ENCODE measurements at places on chromosomes 2 and 18.

DNA sequence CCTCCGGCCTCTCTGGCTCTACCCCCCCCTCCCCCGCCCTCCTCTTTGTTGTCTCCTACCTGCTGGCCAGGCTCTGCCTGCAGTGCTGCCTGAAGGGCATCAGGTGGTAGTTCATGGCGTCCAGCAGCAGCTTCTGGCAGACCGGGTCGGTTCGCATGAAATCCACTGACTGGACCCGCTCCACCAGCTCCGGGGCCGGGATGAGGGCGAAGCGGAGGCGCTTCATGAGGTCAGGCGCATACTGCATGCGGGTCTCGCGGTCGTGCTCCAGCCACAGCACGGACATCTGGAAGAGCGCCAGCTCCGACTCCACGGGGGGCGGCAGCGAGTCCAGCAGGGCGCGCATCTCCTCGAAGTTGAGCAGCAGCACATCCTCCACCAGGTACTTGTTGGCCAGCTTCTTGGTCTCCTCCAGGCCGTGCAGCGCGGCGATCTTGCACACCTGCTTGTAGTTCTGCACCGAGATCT is 3.2 kb downstream of the KLHL14 start:
- DNase-seq = no peak

DNA sequence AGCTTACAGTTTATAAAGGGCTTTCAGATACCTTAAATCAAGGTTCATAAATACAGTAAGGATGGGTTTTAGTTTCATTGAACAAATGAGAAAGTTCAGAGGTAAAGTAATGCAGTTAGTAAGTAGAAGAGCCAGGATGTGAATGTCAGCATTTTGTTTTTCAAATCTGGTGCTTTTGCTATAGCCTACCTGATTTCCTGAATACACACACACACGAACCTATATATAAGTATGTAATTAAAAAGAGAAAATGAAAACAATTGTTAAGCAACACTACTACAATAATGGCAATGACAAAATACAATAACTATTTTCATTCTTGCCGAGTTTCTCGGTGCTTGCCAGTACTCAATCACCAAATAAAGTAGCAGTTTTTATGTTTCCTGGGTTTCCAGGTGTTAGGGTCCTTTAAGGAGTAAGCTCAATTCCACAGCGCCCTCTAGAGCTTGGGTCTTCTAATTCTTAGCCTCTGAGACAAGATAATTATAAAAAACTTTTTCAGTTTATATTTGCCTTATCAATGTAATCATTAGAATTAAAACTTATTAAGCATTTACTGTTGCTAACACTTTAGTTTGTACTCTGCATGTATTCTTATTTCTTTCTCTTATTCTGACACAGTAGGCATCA is 512.9 kb upstream of the ACVR2A start:
- peak; percentile 34 for DNase-seq

DNA sequence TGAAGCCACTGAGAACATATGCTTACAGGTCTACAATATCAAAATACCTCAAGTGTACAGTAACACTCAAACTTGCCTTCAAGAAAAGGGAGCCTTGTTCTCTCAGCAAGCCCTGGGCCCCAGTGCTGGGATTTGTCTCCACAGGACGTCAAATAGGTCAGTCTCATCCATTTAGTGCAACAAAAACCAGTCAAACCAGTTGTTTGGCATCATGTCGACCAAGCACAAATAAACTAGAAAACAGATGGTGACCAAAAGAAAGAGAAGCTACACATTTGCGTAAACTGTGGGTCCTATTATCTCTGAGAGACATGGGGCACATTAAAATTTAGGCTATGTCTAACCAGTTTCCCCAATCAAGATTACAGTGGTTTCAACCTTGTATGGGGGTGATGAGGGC is 182.6 kb upstream of the PKDCC start:
- DNase-seq = no peak

GRCh38 chr2:148391324-148391723 is 253.2 kb upstream of the EPC2 start:
- no peak for DNase-seq

- DNase-seq = no peak
Observed at GRCh38 chr2:27162151-27163121, 13.6 kb downstream of the TCF23 start.

DNA sequence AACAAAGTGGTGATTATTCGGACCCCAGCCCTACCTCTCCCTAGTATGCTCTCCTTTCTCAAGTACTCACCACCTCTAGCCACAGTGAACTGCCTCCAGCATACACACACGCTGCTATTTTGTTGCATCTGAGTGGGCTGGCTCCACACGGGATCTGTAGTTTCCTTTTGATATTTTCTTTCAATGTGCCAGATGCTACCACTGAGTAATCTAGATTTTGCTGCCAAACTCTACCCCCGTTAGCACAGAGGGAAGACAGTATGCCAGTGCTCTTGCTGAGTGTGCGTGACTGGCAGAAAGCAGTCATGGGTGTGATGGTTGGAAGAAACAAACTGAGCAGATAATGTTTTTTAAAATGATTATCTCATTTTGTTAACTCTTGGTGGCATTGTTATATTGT is 11.6 kb downstream of the CFLAR start:
- DNase-seq = no peak

DNA sequence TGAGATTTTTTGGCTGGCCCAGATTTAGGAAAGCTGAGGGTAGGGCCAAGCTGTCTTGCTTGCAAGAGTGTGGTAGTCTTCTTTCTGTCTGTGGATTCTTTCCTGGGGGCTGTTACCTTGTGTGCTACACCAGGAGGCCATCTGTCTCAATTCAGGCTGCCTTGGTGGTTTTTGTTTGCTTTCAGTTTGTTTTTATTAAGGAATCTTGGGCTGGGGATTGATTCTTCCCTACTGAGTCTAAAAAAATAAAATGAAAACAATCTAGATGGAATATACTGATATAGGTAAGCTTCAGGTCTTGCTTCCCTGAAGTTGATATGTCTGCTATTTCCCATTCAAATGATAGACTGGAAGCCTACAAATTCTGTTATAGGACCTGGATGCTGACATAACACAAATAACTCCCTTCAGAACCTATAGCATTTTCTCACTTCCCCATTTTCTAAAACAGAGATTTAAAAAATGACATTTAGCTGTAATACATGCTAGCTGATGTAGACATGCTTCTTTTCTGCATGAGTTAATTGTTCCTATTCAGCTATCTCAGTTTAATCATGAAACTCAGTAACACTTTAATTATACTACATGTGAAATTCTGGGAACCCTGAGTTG is 5.3 kb downstream of the LHCGR start:
- DNase-seq = no peak

DNA sequence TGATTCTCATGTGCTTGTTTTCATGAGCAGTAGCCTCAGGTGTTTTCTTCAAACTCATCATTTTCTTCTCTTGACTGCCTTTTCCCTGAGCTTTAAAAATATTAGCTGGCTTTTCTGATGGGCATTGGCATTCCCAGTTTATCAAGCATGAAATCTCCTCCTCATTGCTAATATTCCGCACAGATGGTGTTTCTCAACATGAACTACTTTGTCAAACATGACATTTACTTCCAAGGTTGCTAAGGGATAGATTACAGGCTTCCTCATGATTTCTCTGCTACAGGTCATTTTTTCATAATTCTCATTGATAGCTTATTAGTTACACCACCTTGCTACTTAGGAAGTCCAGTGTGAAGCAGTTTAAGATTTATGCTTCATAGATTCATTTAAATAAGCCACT is 1116.9 kb upstream of the CNTNAP5 start:
- no peak for DNase-seq

- DNase-seq = no peak
Observed at GRCh38 chr2:109371481-109372170, 242.1 kb downstream of the SEPTIN10 start.

DNA sequence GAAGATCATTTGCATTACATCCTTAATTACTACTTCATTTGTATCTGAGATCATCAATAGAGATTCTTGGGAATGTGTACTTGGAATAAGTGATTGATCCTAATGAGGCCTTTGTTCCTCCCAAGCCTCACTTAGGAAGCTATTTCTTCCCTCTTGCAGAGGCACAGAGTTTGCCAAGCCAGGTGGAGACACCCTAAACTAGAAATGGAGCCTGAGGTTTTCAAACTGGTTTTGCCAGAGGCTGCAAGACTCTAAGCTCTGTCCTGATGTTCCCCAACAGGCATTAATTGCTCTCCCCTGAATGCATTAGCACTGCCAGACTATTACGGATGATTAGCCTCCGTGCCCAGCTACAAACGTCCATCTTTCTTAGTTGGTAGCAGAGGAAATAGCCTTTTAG is 125.2 kb upstream of the LGALSL start:
- no peak for DNase-seq

DNA sequence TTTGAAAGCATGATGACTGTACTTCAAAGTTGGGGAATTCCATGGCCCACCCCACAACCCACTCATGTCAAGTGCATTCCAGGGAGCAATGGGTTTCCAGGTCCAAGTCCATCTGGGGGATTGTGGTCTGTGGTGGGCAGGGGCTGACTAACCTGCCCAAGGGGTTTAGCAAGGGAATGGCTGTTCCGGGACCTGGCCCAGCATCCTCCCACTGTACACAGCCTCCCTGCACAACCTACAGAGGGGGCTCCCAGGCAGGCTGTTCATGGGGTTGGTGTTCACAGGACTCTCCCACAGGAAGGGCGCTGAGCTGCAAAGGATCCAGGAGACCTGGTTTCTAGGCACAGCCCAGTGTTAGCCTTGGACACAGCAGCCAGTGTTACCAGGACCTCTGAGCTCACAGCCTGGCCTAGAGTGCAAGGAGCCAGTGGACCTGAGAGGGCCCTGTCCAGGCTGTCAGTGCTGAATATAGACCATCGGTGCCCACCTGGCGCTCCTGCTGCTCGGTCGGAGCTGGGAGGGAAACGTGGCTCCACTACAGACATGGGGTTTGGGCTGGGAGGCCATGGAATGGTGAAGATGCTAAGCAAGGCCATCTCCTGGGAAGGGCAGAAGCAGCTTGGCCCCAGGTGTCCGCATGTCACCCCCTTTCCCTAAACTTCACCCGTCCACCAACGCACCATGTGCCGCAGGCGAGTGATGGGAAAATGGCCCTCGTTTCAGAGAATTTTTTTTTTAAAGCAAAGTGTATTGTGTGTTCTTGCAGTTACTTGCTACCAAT is 317.2 kb downstream of the GBX2 start:
- DNase-seq = no peak

GRCh38 chr2:157304811-157305722 is 20.6 kb downstream of the ERMN start:
- DNase-seq = no peak

GRCh38 chr2:40658941-40659340 is 207.1 kb upstream of the SLC8A1 start:
- no peak for DNase-seq

DNA sequence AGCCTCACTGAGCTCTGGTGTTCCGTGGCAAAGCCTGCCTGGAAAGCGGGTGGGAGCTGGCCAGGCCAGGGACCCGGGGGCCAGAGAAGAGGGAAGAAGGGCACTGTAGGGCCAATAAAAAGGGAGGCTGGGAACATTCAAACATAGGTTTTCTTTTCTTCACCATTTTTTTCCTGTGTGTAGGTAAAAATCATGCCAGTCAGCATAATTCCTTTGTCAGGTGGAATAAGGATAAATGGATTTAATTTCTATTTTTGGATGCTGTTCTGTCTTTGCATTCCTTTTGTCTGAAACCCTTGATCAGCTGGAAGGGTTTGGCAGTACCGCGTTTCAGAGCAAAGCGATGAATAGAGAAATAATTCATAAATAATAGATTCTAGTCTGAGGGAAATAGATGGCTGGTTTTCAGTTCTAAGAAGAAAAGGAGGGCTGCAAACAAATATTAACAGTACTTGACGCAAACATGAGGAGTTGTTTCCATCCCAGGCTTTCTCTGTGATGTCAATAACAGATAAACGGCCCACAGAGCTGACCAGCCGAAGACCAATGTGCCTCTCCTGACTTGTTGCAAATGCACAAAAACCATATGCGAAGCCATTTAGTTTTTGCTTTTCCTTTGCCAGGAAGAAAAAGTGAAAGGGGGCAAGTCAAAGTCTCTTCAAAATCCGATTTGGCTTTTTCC is 384.4 kb downstream of the TSN start:
- DNase-seq = no peak

- DNase-seq = no peak
Observed at GRCh38 chr18:55790296-55790695, 202.3 kb upstream of the TCF4 start.

DNA sequence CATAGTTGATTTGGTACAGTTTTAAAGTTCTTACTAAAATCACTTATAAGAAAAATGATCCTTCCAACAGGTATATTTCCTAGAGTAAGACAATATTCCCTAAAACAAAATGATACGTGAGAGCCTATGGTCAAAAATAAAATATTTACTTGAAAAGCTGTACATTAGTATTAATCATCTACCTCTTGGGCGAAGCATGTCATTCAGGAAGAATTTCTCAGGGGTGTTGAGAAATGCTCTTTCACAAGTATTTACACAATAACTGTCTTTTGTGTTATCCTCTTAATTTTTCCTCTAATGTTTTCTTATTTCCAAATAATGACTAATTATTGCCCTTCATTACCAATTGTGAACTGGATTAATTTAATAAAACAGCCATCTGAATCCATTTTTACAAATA is 466.3 kb downstream of the SATB2 start:
- no peak for DNase-seq

- DNase-seq = no peak
Observed at GRCh38 chr2:126304154-126304553, 351.8 kb upstream of the GYPC start.

DNA sequence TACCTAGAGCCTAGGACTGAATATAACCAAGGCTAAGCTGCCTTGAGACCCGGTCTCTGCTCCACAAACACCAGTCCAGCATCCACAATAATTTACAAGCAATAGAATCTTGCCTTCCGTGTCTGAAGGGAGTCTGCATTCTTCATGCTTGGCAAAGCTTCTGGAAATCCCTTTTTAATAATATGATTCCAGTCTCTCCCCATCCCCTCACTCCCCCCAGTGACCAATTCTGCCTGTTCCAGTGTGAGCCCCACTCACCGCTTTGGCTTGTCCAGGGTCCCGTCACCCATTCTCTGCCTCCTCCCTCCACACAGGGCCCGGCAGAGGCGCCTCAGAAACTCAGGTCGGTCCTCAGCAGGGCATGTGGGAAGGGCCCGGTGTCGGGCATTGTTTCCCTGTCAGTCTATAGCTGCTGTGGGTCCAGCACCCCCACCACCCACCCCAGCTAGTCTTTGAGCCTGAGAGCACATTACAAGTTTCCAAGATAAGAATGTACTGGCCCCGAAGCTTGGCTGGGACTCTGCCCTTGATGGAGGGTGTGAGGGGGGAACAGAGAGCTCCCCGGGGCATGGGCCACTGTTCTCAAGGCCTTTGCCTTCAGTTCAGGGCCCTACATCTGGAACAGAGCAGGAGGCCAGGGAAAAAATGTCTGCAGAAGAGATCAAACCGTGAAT is 129.7 kb upstream of the MYCN start:
- no peak for DNase-seq

DNA sequence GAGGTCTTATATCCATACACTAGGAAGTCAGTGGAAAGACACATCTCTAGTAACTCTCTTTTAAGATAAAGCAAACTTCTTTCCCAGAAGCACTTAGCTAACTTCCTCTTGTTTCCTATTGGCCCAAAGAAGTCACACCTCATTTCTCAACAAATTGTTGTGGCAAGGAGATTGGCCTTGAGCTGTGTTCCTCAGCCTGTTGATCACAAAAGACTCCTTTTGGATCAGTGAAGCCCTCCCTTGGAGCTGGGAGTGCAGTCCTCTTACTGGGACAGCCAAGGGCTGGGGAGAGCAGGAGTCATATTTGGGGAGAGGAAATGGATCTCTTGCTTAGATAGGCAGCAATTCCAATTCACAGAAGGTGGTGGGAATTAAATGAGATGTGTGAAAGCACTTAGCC is 51.2 kb upstream of the DAPL1 start:
- DNase-seq = no peak

GRCh38 chr18:52499644-52500043 is 159.6 kb downstream of the DCC start:
- DNase-seq = no peak

- no peak for DNase-seq
Observed at GRCh38 chr2:67516362-67516761, 119.2 kb downstream of the ETAA1 start.

Data from stimulated activated CD4-positive, alpha-beta T cell treated with anti-CD3 and anti-CD28 coated beads, Interleukin-2, amount 100 ng/mL, for 4 hours (primary cell).